Adipocyte (in vitro differentiated cells): ENCODE measurements at places on chromosomes 4 and X.

DNA sequence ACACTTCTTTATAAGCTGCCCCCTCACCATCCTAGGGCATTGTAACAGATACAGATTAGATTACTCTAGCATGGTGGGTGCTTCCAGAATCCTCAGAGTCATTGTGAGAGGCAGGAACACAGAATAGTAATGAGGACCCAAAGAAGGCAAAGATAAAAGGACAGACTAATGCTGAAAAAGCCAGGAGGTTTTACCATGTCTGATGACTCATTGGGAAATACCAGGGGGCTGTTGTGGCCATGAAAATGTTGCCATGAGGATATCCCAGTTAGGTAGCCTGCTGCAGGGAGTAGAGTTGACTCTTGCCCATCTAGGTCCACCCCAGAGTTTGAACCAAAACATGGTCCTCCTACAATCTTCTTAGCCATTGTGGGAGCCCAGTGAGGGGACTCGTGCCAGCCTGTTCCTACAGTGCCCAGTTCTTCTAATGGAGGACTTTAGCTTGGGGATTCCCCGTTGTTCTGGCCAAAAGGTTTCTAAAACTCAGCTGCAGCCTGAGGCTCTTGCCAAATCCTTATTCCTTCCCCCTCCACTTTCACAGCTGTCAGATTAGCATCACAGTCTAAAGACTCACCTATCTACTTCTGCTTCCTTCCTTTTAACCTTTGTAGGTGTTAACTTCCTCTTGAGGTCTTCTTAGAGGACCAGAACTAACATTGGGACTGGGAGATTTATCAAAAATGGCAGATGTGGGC, 586.0 kb upstream of the AADAT start:
- DNase-seq = peak; percentile 11

DNA sequence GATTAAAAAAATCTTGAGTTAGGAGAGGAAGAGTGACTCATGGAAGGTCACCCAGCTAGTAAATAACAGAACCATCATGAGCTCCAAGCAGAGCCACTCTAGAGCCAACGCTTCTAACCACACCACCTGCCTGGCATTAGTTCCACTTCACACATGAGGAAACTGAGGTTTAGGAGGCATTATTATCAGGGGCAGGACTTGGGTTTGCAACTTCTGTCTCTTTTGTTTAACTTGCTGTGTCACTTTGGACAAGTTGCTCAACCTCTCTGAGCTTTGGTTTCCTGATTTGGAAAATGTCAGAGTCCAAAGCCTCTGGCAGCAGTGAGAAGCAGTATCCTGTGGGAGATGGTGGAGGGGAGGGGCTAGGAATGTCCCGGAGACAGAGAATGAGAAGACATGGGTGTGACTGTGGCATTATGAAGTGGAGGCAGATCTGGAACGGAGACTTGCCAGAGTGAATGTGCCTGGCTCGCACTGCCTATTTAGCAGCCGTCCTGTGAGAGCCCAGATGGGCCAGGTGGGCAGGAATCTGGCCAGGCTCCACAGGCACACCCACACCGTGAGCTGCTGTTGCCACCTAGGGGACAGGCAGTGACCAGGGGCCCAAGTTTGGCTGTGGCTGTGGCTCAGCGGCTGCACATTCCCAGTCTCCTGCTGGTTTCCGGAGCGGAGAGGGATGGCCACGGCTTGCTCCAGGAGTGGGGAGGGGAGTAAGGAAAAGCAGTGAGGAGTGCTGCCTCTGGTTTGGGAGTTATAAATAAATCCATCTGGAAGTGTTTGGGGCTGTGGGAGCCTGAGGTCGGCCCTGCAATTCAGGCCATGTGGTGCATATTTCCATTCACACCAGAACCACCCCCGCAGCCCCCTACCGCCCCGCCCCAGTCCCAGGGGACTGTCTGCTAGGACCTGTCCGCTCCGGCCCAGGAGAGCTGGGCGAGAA, 93.4 kb downstream of the NHSL2 start:
- DNase-seq = peak; percentile 52

GRCh38 chr4:89579771-89580170, 257.2 kb downstream of the SNCA start:
- DNase-seq = no peak

GRCh38 chr4:37641886-37642849, 44.0 kb downstream of the RELL1 start:
- no peak for DNase-seq

- DNase-seq = no peak
These were observed 27.1 kb downstream of the STAG2 start for GRCh38 chrX:123988423-123989111.
